ENCODE measurements at places on chromosomes 5 and 9. TPM values are rescaled to one million over a fixed set of nuclear protein-coding genes. Genes with fewer than 3 reads are reported as not detected.

The CCDC152 gene
- 0.11 TPM for total RNA-seq

The TSSK1B gene
- total RNA-seq = not detected

The SARDH gene
- total RNA-seq = 0.11 TPM

The LECT2 gene
- total RNA-seq = not detected

The INSYN2B gene
- 0.87 TPM for total RNA-seq

The FBN2 gene
- 4.3 TPM for total RNA-seq

The OCLN gene
- 0.43 TPM for total RNA-seq

The IQGAP2 gene
- total RNA-seq = 1.6 TPM

The HINT2 gene
- 5.7 TPM for total RNA-seq

The GFPT2 gene
- 1.2 TPM for total RNA-seq

The OR2S2 gene
- not detected for total RNA-seq

The DUSP1 gene
- total RNA-seq = 341 TPM

The RMI1 gene
- total RNA-seq = 6.7 TPM

The ZDHHC21 gene
- total RNA-seq = 9.8 TPM

The RIC1 gene
- 32.4 TPM for total RNA-seq

The GABRA1 gene
- not detected for total RNA-seq

The QRFP gene
- not detected for total RNA-seq

Measured in dermis lymphatic vessel endothelial cell (primary cell).